ENCODE measurements at places on chromosomes 13 and 19.

DNA sequence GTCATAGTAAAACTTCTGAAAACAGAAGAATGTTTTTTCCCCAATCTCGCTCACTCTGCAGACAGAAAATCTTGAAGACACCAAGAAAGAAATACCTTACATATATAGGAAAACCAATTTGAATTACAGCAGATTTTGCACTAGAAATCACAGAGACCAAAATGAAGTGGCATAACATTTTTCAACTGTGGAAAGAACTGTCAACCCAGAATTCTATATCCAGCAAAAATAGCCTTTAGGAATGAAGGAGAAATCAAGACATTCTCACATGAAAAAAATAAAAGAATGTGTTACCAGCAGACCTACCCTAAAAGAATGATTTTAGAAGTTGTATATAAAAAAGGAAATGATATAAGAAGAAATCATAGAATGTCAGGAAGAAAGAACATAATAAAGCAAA lies 28.7 kb downstream of the CCDC122 start:
- DNase-seq = no peak

DNA sequence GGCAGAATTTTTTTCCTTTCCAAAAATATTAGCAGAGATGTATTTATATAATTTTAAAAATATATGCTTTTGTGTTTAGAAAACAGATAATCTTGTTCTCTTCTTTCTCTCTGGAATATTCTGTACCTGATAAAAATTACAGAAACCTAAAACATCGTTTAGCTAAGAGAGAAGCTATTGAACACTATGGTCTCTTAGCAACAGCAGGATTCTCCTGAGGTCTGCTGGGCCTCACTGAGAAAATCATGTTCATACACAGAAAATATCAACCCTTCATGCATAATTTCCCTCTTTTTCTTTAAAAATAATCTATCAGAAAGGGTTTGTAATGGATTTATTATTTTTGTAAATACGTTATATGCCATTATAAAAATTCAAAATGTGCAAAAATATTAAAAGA lies 242.2 kb downstream of the DCLK1 start:
- DNase-seq = no peak

DNA sequence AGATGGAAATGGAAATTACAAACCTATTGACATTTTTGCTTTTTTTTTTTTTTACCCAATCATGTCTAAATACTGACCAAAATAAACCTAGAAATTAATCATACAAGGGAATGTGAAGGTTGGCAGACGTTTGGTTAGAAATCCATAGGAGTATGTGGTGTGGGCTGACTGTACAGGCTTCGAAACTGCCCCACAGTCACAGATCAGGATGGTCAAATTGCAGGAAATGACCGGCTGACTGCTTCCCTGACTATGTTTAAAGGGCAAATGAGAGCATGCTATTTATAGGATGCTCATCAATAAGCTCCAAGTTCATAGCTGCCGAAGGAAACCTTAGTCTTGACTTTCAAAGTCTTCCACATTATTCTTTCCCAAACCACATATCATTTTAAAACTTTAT lies 118.4 kb downstream of the COG6 start:
- no peak for DNase-seq

GRCh38 chr13:57653229-57653989 lies 21.9 kb downstream of the PCDH17 start:
- DNase-seq = no peak

DNA sequence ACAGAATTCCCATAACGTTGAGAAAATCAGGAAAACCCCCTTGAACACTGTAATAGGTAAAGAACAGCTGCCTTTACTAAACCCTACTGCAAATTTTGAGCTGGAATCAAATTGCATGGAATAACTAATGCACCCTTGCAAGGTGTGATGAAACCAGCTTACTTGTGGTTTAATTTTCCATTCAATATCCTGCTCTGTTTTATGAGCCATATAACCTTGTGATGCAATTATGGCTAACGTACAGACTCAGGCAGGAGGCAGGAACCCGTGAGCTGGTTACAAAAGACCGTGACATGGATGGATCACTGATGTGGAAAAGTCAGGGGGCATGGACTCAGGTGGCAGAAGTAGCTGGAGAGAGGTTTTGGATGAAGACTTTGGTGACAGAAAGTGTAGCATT lies 438.6 kb downstream of the COG6 start:
- DNase-seq = no peak

GRCh38 chr13:97559981-97560380 lies 126.0 kb downstream of the RAP2A start:
- no peak for DNase-seq

DNA sequence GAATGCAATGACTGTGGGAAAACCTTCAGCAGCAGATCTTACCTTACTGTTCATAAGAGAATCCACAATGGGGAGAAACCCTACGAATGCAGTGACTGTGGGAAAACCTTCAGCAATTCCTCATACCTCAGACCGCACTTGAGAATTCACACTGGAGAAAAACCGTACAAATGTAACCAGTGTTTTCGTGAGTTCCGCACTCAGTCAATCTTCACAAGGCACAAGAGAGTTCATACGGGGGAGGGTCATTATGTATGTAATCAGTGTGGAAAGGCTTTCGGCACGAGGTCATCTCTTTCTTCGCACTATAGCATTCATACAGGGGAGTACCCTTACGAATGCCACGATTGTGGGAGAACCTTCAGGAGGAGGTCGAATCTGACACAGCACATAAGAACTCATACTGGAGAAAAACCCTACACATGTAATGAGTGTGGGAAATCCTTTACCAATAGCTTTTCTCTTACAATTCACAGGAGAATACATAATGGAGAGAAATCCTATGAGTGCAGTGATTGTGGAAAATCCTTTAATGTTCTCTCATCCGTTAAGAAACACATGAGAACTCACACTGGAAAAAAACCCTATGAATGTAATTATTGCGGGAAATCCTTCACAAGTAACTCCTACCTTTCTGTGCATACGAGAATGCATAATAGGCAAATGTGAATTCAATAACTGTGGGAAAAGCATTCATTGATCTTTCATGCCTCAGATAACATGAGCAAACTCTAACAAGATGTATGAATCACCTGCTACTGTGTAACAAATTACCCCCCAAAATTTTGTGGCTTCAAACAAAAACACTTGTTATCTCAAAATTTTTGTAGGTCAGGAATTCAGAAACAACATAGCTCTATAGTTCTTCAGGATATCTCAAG lies 13.8 kb downstream of the ZNF557 start:
- peak; percentile 19 for DNase-seq

- no peak for DNase-seq
Observed at GRCh38 chr13:26095338-26095737, 43.5 kb upstream of the SHISA2 start.

GRCh38 chr13:75196147-75196837 lies 285.7 kb downstream of the TBC1D4 start:
- no peak for DNase-seq

DNA sequence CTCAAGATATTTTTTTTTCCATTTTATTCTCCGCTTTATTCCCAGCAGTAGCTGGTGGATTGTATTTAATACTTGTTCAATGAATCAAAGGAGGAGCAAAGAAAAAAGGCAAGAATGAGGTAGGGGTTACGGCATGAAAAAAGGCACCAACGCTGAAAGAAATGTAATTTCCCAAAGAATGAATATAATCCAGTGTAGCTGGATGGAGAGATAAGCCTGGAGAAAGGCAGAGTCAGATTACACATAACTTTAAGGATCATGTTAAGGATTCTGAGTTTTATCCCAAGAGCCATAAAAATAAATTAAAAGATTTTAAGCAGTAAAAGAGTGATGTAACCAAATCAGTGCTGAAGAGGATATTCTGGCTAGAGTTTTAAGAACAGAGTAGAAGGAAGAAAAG lies 67.7 kb downstream of the RBM26 start:
- no peak for DNase-seq

GRCh38 chr19:11418549-11419506 lies at the start of gene RGL3:
TSS of gene RGL3 (minus strand) at chr19:11419314. CDS start at chr19:11419278, 36 bp downstream.
- peak; percentile 22 for DNase-seq

GRCh38 chr19:48836089-48837017 lies at the start of gene HSD17B14:
TSS of gene HSD17B14 (minus strand) at chr19:48836491. CDS start at chr19:48836411, 80 bp downstream.
- DNase-seq = no peak

DNA sequence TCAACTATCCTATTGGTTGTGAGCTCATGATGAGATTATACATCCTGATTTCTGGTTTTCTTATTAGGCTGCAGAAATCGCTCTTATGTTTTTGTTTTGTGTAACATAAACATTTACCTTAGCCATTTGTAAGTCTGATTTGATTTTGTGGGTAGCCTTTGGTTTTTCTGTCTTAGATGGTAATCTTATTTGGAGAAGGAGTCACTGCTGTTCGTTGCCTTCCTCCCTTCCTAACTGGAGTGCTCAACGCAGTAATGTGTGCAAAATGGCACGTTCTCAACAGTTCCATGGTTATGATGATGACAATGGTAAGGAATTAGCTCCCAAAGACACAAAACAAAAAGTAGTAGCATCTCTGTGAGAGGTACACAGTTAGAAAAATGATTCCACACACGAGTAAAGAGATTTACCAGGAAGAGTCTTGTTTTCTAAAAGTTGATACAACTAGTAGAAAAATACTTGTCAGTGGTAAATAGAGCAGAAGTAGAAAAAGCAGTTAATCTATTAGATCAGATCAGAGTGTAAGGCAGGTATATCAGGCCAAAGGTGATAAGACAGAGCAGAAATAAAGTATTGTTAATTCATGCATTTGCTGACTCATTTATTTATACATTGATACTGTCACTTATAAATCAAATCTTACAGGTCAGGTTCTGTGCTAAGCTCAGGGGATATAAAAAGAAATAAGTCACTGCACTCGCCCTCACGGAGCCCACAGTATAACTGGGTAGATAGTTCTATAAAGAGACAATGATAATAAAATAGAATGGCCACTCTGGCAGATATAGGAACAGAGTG lies 270.0 kb downstream of the NALCN start:
- DNase-seq = no peak

GRCh38 chr19:15437355-15438123 lies 12.2 kb downstream of the WIZ start:
- DNase-seq = no peak

GRCh38 chr19:2239173-2239572 lies 2.5 kb downstream of the SF3A2 start:
- peak; percentile 22 for DNase-seq

DNA sequence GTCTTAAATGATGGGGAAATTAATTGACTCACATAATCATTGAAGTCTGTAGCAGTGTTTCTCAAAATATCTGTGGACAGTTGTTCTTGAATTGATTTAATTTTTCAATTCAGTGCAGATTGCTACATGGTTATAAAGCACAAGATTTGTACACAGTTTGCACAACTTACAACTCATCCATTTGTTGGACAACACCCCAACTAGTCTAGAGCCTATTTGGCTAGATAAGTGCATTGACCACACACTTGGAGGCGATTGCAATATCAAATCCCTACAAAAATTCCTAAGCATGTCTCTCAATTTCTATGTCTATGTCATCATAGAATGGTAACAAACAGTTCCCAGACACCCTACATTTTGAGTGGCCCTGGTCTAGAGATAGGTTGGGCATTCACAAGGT lies 48.0 kb upstream of the IPO5 start:
- DNase-seq = no peak

DNA sequence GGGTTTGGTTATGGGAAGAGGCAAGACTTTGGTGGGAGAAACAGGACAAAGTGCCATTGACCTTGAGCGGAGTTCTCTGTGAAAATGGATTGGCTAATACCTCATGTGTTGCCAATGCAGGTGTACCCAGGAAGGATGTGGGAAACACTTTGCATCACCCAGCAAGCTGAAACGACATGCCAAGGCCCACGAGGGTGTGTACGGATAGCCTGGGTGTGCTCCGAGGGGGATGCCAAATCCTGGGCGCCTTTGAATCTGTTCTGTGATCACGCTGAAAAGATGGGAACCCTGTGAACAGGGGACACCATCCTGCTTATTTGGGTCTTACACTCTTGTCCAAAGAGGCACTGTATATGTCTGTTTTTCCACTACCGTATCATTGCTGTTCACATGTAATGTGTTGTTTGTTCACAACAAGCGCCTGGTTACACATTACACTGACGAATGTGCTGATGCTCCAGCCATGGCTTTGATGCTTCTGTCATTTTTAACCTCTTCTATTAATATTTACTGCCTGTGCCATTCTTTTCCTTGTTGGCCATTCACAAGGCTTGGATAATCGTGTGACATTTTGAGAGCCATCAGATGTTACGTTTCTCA lies 8.3 kb downstream of the GTF3A start:
- no peak for DNase-seq

- no peak for DNase-seq
Observed at GRCh38 chr19:35774274-35775045, 904 bp upstream of the ARHGAP33 start.

DNA sequence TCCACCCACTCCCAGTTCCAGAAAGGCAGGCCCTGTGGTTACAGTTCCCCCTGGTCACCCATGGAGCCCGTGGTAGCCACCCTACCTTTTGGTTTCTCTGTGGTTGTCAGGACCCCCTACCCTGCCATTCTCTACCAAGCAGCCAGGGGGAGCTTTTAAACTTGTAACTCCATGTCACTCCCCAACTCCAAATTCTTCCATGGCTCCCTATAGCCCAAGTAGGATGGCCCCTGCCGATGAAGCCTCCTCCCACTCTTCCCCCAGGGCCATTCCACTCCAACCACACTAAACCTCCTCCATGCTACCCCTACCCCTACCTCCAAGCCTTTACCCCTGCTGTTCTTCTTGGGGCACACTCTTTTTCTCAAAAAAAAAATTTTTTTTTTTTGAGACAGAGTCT lies 2.2 kb downstream of the S1PR2 start:
- DNase-seq = peak; percentile 24

- no peak for DNase-seq
Observed at GRCh38 chr19:29485293-29485692, 40.5 kb upstream of the VSTM2B start.

DNA sequence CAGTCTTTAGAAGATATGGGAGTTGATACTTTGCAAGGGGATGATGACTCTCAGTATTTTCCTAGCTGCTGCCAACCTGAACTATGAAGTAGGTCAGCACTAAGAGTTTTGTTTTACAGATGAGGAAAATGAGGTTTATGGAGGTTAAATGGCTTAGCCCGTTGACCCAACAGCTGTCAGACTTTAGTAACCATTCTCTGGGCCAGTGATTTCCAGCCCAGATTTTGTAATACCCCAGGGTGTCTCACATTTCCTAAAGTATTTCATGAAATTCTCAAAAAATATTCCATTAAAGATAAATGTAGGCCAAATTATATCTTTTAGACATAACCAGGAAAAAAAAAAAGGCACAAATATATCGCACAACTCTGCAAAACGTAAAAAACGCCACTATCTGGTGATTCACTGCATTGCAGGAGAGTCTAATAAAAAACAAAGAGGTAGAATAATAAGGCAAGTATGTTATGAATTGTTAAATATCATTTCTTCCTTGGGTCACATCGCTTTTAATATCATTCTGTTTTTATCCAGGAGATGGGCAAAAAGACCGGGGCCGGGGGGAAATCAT lies 112.5 kb downstream of the DACH1 start:
- DNase-seq = no peak

- DNase-seq = no peak
Observed at GRCh38 chr13:24212254-24212653, 51.7 kb downstream of the SPATA13 start.

GRCh38 chr19:2574971-2575630 lies 99.2 kb downstream of the GADD45B start:
- DNase-seq = no peak
